ENCODE measurements at places on chromosomes 7 and 10.

GRCh38 chr10:93081318-93081717 is 7.6 kb downstream of the CYP26A1 start:
- no peak for DNase-seq

DNA sequence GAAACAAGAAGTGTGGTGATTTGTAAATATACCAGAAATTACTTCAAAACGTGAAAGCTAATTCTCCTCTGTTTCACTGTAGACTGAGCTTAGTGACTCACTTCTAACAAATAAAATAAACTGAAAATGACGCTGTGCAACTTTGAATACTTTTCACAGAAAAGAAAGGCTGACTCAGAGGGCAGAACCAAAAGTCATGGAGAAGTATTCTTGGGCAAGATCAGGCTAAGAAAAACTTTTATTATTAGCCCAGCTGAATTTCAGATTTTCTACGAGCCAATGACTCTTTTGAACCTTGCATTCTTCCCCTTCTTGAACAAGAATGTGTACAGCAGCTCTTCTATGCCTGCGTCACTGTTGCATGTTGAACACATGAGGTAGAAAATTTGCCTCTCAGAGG is 527.3 kb upstream of the GHITM start:
- DNase-seq: no peak

GRCh38 chr10:133169173-133169947 is 9.3 kb downstream of the KNDC1 start:
- DNase-seq: no peak

DNA sequence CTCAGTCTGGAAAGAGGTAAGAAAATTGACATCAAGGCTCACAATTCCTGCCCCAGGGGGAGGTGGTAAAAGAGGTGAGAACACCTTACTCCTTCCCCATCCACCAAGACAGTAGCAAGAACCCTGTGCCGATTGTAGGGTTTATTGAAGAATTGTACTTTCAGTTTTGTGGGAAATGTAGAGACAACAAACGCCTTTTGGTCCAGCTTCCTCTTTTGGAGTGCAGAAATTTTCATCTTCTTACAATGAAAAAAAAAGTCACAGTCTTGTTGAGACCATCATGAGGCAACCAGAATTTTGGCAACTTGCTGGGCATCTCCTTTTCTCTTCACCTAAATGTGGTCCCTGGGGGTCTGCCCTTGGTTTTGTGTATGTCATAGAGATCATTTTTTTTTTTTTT is 217.7 kb downstream of the TMEM178B start:
- no peak for DNase-seq

- DNase-seq: peak; percentile 70
Measured at GRCh38 chr10:13349463-13350274, 1.6 kb upstream of the SEPHS1 start.
